ENCODE measurements at places on chromosomes 16 and 17.

GRCh38 chr16:89917773-89918452 is 749 bp upstream of the MC1R start:
- peak; percentile 79 for DNase-seq

DNA sequence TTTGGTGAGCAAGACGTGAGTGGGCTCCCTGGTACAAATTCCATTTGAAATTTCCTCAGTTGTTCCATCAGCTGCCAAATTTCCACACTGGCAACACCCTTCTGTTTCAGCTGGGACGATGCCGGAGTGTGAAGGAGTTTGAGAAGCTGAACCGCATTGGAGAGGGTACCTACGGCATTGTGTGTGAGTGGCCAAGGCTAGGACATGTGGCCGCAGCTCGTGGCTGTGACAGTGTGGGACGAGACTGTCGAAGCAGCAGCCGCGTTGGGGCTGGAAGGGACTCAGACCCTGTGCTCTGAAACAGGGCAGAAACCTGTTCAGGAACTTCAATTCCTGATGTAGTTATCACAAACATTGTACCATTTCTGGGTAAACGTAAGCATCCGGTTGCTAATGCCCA is 2.7 kb downstream of the CDK10 start:
- DNase-seq, result no peak

- DNase-seq, result no peak
These were observed 37.3 kb upstream of the MMD start for GRCh38 chr17:55458978-55459377.

DNA sequence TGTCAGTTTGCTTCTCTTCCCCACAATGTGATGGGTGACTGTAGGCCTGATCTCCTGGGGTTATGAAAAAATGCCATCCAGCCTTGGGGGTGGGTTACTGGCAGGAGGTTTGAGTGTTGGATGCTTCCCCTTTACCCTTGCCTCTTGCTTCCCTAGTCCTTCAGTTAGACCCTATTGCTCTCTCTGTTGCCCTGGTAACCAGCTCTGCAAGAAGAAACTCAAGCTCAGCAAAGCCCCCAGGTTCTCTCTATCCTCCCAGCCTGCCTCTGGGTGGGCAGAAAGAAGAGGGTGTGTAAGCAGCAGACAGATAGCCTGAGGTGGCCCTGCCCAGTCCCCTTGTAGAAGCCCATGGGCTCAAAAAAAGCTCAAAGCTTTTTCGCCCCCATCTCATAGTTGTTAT is 2.8 kb upstream of the RAPGEFL1 start:
- DNase-seq, result no peak

GRCh38 chr17:39688475-39688835 is 598 bp upstream of the PGAP3 start:
- DNase-seq, result no peak

GRCh38 chr16:75019007-75019406 is 20.2 kb downstream of the ZNRF1 start:
- DNase-seq, result no peak

DNA sequence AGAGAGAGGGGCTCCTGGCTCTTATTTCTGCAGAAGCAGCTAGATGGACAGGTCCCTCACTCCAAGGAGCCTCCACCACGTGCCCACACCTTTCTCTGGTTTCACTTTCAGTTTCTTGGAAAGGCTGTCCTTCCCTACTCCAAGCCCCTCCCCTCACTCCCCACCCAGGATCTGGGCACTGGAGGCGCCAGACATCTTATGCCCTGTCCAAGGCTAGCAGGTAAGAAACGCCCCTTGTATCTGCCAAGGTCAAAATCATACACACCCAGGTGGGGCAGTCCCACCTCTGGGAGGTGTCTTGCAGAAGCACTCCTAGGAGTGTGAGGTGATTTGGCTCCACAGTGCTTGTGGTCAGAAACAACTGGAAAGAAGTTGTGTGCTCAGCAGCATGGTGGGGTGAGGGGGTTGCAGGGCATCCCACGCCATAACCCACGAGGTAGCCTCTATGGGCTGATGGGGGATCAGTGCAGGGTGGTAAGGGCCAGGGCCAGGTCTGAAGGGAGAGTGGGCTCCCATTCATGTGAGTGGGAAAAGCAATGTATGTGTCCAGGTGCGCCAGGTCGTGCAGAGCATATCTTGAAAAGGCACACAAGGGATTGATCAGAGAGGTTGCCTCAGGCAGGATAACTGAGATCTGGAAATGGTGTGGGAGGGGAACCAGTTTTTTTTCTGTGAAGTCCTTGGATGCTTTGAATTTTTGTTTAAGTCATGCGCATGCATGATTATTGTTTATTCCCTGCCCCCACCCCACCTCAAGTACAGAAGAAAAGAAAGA is 31.8 kb upstream of the PRM1 start:
- DNase-seq, result no peak

GRCh38 chr16:27485126-27485525 is 64.6 kb downstream of the GTF3C1 start:
- no peak for DNase-seq

GRCh38 chr16:4055748-4056147 is 60.5 kb downstream of the ADCY9 start:
- DNase-seq, result no peak

DNA sequence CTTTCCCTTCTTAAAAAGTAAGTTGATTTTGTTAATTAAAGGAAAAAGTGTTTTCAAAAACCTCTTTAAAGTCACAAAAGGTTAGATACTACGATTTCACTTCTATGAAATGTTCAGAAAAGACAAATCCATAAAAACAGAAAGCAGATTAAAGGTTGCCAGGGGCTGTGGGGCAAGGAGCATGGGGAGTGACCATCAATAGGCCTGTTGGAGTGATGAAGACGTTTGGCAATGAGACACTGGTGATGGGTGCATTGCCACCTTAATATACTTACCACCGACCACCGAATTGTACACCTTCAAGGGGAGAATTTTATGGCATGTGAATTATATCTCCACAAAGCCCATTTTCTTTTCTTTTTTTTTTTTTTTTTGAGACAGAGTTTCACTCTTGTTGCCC is 19.2 kb downstream of the KIFC3 start:
- DNase-seq, result no peak

- DNase-seq, result no peak
These were observed 50.8 kb downstream of the TOM1L2 start for GRCh38 chr17:17921192-17922069.

GRCh38 chr16:89922477-89922883 is 662 bp upstream of the TUBB3 start:
- no peak for DNase-seq

DNA sequence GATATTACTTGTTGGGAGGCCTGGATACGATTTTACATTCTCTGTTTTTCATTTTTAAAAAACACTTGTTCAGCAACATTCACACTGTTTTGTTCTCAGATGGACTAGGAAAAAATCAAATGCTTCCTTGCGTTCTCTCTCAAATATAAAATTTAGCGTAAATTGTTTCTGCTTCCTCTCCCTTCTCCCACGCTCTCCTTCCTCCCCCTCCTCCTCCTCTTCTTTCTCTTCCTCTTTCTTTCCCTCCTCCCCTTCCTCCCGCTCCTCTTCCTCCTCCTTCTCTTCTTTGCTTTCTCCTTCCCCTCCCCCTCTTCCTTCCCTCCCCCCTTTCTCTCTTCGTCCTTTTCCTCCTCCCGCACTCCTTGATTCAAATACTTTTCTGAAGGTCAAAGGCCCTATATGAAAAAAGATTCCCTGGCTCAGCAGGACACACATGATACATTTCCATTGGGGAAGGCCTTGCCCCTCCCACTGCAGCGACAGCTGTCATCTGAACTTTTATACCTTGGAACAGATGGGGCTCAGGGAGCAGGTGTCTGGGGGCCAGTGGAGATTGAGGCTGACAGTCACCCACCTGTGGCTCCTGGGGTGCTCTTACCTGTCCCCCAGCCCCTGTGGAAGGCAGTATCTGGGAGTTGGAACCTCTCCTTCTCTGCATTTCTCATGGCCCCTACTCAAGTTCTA is 99.4 kb upstream of the SDK2 start:
- no peak for DNase-seq

DNA sequence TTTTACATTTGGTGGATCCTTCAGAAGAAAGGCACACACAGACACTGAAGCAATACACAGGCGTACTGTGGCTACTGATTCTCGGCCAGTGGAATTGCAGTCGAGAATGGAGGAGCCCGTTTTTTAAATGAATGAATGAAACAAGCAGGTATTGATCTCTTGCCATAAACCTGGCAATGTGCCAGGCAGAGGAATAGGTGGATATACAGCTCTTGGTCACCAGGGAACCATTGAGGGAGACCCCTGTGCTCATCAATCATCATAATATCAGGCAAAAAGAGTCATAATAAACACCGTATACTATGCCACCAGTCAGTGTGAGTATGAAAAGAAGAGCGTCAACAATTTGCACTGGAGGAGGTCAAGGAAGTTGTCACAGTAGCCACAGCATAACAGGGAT is 140.3 kb upstream of the FOXF1 start:
- no peak for DNase-seq

DNA sequence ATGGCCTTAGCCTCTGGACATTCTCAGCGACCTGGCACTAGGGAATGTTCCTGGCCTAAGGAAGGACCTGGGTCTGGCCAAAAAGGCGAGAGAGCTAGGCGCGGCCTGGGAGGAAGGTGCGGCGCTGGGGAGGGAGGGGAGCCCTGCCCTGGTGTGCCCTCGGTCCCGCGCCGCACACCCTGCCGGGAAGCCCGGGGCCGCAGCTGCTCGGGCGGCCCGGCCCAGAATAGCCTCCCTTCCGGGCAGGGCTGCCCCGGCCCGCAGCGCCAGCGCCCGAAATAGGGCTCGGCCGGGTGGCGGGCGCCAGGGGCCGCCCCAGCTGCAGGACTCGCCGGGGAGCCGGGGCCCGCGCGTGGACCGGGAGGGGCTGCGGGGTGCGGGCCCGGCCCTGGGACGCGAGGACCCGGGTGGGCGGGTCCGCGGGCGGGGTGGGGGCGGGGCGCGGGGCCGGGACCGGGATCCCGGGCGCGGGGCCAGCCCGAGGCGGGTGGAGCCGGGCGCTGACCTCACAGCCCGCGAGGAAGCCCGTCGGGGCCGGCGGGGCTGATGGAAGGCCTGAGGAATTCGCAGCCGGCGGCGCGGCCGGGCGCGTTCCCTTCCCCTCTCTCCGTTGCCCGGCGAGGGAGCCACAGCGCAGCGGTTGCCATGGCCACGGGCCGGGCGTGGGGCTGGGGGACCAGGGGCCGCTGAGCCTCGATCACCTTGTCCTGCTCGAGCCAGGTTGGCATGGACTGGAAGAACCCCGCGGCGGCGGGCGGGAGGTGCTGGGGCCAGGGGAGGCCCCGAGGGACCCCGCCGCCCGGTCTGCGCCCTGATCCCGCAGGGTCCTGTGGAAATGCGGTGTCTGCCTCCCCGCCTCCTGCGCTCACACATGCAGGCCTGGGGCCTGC is 18.1 kb downstream of the SOCS3 start:
- DNase-seq, result no peak

DNA sequence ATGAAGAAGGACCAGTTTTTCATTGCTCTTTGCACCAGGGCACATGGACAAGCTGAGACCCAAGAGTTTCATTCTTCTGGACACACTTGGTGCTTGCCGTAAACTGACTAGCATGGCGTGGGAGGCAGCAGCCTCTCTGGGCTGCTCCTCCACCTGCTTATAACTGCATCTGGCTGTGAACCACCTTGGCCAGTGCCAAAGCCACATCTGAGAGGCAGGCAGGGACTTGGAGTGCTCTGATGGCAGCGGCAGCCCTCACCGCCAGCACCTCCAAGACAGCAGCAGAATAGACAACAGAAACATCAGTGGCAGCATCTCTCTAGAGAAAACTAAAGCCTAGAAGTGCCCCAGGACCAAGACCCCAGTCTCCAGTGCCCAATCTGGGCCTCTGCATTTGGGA is 4.7 kb downstream of the KRT37 start:
- no peak for DNase-seq

Data from effector memory CD8-positive, alpha-beta T cell (primary cell).